ENCODE measurements at places on chromosomes 5 and 9.

DNA sequence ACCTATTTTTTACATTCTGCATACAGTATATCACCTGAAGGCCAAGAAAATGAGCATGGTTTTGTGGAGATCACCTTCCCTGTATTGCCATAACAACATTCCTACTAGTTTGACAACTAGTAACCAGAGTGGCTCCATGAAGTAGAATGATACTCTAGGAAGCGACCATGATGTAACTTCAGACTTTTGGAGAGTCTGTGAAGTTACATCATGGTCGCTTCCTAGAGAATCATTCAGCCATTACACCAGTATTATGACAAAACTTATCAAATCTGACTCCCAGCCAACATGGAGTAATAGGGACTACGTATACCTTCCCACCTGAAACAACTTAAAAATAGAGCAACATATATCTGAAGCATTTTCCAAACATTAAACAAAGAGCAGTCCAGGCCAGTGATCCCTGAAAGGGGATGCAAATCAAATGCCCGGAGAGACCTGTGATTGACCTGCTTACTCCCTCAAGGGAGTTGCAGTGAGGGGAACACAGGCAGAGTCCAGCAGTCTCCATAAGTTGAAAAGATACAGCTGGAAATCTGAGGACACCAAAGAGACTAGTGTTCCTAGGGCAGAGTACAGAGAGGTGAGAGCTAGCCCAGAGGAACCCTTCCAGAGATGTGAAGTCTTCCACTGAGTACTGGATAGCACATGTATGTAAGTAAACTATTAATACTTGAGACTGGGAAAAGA, 7.8 kb downstream of the ECM2 start:
- DNase-seq, result no peak

- no peak for DNase-seq
Measured at GRCh38 chr5:135465391-135466122, 13.4 kb upstream of the TIFAB start.

DNA sequence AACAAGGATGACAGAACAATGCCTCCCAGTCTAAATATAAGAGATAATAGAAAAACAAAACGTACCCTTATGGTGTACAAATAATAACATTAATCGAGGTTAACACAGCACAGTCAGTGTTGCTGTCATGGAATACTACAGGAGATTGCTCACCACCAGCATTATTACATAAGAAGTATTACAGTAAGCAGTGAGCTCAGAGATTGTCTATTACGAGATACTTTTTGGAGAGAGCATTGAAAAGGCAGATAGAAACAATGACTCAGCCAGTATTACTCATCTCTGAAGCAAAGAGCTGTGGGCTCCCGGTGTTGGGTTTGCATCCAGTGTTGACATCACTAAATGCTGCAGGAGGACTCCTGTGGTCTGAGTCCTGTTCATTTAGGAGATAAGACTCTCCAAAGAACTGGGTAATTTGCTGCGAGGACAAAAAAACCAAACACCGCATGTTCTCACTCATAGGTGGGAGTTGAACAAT, 191.9 kb upstream of the SEMA6A start:
- no peak for DNase-seq

GRCh38 chr9:80874276-80874675, 815.1 kb downstream of the TLE1 start:
- no peak for DNase-seq

- DNase-seq, result no peak
Measured at GRCh38 chr5:16841416-16841815, 94.7 kb downstream of the MYO10 start.

DNA sequence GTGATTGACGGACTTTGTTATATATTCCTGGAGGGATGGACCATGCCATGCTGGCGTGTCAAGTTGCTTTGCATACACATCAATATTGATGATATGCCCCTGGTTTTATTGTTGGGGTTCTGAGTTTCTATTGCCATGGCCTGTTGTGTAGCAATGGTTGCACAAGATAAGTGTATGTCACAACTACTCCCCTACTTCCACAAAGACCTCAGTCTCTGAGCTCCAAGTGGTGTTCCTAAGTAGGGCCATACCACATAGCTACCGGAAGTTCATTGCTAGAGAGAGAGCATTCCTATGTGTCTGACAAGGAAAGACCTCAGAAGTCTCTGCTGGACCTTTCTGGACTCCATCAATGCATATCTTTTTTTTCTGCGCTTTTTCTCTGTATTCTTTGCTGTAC, 19.8 kb downstream of the TXNDC8 start:
- no peak for DNase-seq

- DNase-seq, result no peak
Measured at GRCh38 chr9:136218271-136218670, 13.3 kb upstream of the LHX3 start.

- DNase-seq, result no peak
Measured at GRCh38 chr9:35519692-35520363, 29.9 kb downstream of the RUSC2 start.

DNA sequence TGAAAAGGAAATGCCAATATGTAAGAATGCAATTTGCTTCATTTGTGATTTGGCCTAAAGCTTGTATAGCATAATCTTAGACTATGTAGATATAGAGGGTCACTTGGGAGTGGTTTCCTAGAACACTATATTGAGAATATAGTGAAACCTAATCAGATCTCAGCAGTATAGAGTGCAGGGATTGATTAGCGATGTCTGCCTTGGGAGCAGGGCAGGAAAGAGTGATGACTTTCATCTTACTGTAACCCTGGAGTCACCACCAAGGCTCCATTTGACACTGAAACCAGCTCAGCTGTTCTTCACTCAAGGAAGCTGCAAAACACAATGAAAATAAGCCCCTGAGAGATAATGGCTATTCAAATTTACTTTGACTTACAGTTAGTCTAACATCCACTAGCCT, 26.2 kb upstream of the ARRDC3 start:
- no peak for DNase-seq

Data from glomerular endothelial cell (primary cell).